ENCODE measurements at places on chromosomes 3 and 15.

DNA sequence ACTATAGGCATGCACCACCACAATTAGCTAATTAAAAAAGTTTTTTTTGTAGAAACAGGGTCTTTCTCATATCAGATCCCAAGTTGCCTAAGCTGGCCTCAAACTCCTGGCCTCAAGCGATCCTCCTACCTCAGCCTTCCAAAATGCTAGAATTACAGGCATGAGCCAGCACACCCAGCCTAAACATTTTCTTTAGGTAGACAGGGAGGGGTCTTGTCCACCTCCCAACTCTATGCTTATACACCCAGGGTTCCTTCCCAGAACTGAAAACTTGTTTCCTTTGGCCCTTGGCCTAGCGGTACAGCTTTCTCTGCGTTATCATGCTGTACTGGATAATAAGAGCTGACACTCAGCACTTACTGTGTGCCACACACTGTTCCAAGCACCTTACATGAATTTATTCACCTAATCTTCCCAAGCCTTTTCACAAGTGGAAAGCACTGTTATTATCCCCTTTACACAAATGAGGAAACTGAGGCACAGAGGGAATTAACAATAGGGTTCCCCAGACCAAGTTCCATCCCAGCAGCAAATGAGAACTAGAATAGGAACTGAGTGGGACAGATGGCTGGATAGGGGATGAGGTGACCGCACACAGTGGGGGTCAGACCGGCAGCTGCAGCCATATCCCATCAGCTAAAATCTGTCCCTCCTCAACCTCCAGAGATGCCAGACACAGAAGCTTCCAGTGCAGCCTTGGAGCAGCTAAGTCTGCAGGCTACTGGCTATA is 150.8 kb downstream of the MEGF11 start:
- no peak for DNase-seq

DNA sequence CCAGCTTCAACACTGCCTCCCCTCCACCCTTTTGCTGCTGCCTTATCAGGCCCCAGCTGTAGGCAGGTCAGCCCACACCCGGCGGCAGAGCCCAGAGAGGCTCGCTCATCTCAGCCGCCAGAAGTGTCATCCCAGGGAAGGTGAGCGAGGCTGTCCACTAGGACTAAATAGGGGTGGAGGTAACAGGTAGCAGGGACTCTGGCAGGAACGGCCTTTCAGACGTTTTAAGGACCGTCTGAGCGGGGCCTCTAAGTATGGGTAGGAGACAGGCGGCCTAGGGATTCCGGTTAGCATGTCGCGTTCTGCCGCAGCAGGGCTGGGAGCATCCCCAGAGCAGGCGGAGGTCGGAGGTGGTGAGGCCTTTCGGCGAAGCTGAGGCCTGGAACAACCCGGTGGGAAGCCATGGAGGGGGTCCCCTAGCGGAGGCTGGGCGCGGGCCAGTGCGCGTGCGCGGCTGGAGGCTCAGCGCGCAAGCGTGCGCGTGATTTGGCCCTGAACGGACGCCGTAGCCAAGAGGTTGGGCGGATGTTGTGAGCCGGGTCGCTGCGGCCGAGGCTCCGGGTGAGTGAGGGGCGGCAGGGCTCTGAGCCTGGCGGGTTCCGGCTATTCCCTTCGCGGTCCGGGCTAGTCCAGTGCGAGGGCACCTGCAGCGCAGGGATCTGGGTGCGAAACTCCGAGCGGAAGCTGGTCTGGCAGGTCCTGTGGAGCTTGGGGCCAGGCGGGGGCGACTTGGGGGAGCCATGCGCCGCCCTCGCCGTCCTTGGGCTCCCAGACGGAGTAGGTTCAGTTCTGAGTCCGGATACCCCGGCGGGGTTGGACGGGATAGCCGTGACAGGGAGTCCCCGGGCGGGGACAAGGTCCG is at the start of the genes MST1 and RNF123:
MST1 (minus strand) TSS at position 429 of the 862 bp plus-strand sequence. CDS start 783 bp downstream, outside the sequence.
RNF123 (plus strand) TSS at position 512 of the 862 bp plus-strand sequence. CDS start 1,609 bp downstream, outside the sequence.
- no peak for DNase-seq

DNA sequence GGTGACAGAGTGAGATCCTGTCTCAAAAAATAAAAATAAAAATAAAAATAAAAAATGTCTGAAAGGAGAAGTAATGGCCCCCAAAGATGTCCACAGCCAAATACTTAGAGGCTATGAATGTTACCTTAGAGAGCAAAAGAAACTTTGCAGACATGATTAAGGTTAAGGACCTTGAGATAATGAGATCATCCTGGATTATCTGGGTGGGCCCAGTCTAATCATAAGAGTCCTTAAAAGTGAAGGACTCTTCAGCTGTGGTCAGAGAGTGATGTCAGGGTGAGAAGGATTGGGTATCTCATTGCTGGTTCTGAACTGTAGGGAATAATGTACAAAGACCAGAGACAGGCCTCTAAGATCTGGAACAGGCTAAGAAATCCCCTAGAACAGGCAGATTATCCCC is 84.9 kb upstream of the POU1F1 start:
- no peak for DNase-seq

DNA sequence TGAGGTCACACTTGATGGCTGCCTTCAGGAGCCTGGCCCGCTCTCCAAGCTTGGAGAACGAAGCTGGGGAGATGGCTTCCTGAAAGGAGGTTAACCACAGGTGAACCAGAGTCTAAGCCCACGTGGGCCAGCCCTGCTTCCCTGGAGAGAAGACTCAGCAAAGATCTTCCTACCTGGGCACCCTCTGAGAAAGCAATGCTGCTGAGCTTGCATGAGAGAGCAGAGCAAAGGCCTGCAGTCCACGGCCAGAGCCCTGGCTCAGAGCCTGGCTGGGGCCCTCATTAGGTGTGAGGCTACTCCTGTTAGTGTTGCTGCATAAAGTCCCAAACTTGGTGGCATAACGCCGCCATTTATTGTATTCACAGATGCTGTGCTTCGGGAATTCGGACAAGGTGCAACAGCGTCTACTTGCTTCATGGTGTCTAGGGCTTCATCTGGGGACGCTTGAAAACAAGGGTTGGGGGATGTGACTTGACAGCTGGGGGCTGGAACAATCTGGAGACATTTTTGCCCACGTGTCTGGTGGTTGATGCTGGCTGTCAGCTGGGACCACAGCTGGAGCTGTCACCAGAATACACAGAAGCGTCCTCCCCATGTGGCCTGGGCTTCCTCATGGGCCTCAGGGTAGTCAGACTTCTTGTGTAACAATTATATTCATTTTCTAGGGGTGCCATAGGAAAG is 87.9 kb upstream of the MEF2A start:
- no peak for DNase-seq

DNA sequence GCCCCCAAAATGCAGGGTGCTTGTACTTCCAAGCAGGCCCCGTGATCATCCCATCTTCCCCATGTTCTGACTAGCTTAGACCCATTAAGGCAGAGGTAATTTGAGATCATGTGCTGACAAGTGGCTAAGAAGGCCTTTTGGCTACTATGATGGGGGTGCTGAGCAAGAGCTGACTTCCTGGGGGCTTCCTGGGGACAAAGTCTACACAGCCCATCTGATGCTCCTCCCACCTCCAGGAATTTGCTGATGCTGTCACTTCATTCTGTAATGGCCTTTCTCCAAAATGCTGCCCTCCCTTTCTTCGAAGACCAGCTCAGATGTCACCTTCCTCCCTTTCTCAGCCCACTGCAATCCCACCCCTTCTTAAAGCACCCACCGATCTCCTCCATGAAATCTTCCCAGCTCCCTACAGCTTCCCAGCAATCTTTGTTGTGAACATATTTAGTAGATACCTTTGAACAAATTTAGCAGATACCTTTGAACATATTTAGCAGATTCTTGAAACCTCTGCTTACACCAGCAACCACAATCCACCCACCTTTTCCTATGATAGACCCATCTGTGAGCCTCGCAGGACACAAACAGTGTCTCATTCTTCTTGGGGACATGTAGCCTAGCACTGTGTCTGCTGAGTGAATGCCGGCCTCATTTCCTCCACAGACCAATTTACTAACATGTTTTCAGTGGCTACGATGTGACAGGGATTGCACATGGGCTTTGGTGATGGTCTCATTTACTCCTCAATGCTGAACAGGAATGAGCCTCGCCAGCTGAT is 223.3 kb downstream of the EPHB1 start:
- DNase-seq = no peak

- DNase-seq = no peak
Measured at GRCh38 chr15:47266566-47266965, 450.7 kb upstream of the SEMA6D start.

- no peak for DNase-seq
Measured at GRCh38 chr15:72916378-72916777, 132.8 kb upstream of the ADPGK start.

GRCh38 chr15:49946681-49947080 is 172.4 kb downstream of the ATP8B4 start:
- no peak for DNase-seq

GRCh38 chr15:97684249-97684648 is 276.3 kb upstream of the ARRDC4 start:
- DNase-seq = no peak

DNA sequence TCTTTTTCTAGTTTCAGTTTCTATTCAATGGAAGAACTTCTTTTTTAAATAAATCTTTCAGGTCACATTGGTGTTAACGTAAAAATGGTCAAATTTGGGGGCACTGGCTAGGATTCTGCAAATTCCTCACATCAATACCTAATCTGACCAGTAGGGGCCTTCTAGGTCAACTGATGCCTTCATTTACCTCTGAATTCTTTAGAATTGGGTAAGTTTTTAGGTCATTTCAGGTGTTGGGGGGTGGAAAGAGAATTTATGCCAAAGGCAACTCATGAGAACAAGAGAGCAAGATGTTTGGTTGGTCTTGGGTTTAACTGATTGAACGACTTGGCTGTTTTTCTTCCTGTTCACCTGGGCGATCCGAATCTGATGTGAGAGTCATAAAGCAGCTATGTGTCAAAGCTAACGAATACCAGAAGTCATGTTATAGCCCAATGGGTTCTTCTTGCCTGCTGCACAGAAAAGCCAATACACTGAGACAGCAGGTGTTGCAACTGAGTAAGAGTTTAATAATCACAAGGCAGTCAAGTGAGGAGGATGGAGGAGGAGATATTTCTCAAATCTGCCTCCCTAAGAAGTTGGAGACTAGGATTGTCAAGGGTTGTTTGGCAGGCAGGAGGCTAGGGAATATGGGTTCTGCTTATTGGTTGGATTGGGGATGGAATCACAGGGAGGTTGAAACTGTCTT is 15.3 kb downstream of the LRRC49 start:
- no peak for DNase-seq

- DNase-seq = no peak
Measured at GRCh38 chr15:74893627-74894026, 3.8 kb downstream of the MPI start.

All from caudate nucleus (tissue), 63 donors.